ENCODE measurements at places on chromosomes 11 and 22.
A peak's percentile ranks its signal among the peaks of the same experiment; 100 is the strongest.

DNA sequence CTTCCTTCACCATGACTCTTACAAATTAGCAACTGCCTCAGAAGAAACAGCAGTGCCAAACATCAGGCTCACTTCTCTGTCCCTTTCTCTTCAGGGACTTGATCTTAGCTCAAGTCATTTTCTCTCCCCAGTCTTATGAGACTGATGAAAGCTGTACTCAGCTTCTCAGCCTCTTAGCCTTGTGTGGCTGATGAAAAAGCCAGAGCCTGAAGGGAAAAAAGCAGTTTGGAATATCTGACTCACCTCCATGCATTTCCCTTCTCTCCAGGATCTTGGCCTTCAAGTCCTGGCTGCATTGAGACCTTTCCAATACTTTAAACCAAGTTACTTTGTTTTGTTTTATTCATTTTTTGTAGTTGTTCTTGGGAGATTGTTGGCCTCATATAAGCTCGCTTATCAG is 195.9 kb downstream of the SPON1 start:
- no peaks in the 10 kb centered on the region for H3K36me3 ChIP-seq
- H3K27me3 ChIP-seq = no peaks in the 10 kb centered on the region
- no peak overlapping the region for H3K27ac ChIP-seq
- H3K4me1 ChIP-seq = no peaks in the 10 kb centered on the region

- H3K27ac ChIP-seq = peak within 1 kb of the TSS; percentile 89
- no peaks in the 10 kb centered on the region for H3K27me3 ChIP-seq
- peaks cover 3% of the 10 kb centered on the region for H3K36me3 ChIP-seq
- H3K4me3 ChIP-seq = peak within 1 kb of the TSS; percentile 52
These were observed at the start of gene VPS37C for GRCh38 chr11:61161190-61162091. Gene VPS37C (minus strand): TSS chr11:61161426. CDS start chr11:61138829, 22,597 bp downstream.

GRCh38 chr11:62839050-62839945 is at the start of gene WDR74:
Gene WDR74 (minus strand): TSS chr11:62839590. CDS start chr11:62839570, 20 bp downstream.
- H3K27me3 ChIP-seq = no peaks in the 10 kb centered on the region
- peaks cover 10% of the 10 kb centered on the region for H3K4me1 ChIP-seq
- peak within 1 kb of the TSS; percentile 96 for H3K4me3 ChIP-seq
- DNase-seq = peak; percentile 84
- peak within 1 kb of the TSS; percentile 93 for H3K27ac ChIP-seq

GRCh38 chr22:46297151-46297812 is 612 bp downstream of the GTSE1 start:
- peak overlapping the region; percentile 62 for H3K27ac ChIP-seq
- DNase-seq = no peak
- peak overlapping the region; percentile 90 for H3K4me3 ChIP-seq
- H3K4me1 ChIP-seq = peaks cover 10% of the 10 kb centered on the region
- peaks cover 52% of the 10 kb centered on the region for H3K36me3 ChIP-seq
- no peaks in the 10 kb centered on the region for H3K27me3 ChIP-seq

DNA sequence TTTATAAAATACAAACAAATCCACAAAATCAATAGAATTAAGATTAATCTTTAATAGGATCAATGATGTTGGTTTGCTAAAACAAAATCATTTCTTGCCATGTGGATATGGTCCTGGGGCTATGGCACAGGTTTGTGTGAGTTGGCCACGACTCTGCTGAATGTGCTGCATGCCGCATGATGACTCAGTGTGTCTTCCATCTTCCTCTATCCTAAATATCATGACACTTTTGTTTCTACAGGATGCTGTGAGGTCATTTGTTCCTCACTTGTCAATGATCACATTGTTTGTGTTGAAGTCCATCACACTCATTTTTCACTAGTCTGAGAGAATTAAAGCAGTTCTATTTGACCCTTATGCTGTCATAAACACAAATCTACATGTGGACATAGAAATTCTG is 167.2 kb upstream of the ZBED5 start:
- no peaks in the 10 kb centered on the region for H3K4me1 ChIP-seq
- no peak overlapping the region for H3K27ac ChIP-seq
- H3K27me3 ChIP-seq = no peaks in the 10 kb centered on the region
- no peak overlapping the region for H3K4me3 ChIP-seq
- no peaks in the 10 kb centered on the region for H3K36me3 ChIP-seq
- DNase-seq = no peak

DNA sequence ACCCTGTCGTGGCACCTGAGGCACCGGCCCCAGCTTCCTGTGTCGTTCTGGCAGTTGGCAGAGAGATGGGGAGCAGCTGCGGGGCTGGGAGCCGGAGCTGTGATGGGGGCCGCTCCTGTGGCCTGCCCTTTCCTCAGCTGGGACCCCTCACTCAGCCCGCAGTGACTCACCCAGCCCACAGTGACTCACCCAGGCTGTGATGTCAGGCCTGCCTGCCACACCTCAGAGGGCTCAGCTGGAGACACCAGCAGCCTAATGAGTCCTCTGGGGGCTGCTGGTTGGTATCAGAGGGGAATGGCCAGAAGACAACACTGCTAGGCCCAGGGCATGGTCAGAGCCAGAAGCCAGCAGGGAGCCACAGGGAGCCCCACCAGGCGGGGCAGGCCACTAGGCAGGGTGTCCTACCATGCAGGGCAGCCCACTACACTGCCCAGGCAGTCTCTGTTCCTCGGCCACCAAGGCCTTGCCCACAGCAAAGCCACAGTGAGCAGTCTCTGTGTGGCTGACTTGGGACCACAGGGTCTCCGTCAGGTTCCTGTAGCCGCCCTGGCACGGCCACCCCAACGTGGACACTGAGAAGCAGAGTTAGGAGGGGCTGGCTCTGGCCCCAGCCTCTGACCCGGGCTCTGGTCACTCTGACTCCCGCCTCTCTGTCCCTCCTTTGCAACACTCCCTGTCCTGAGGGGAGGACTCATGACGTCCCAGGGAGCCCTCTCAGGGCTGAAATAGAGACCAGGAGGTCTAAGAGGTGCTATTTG is 4.2 kb upstream of the FXYD2 start:
- DNase-seq = no peak
- H3K4me3 ChIP-seq = no peak overlapping the region
- H3K36me3 ChIP-seq = no peaks in the 10 kb centered on the region
- no peak overlapping the region for H3K27ac ChIP-seq

- H3K4me3 ChIP-seq = no peak overlapping the region
- DNase-seq = no peak
- no peaks in the 10 kb centered on the region for H3K36me3 ChIP-seq
- peaks cover 2% of the 10 kb centered on the region for H3K27me3 ChIP-seq
These were observed 40.6 kb downstream of the SCUBE1 start for GRCh38 chr22:43302531-43303041.

DNA sequence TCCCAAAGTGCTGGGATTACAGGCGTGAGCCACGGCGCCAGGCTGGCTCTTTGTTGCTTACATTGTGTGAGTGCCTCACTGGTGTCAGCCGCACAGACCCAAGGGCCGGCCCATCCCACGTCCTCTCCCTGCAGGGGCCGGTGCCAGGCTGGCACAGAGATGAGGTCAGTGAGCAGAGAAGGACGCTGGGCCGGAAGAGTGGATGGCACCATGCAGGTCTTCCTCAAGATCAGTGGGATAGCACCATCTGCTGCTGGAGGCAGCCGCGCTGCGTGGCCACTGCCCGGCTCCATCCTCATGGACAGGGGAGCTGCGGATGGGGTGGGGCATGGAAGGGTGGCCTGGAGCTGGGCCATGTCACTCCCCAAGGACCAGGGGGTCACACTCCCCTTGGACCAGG is 22.0 kb upstream of the FGF4 start:
- no peak overlapping the region for H3K4me3 ChIP-seq
- H3K27ac ChIP-seq = no peak overlapping the region
- no peaks in the 10 kb centered on the region for H3K27me3 ChIP-seq
- H3K36me3 ChIP-seq = no peaks in the 10 kb centered on the region
- DNase-seq = no peak
- H3K4me1 ChIP-seq = peaks cover 3% of the 10 kb centered on the region

- H3K27ac ChIP-seq = peak within 1 kb of the TSS; percentile 80
- no peaks in the 10 kb centered on the region for H3K27me3 ChIP-seq
- peaks cover 20% of the 10 kb centered on the region for H3K4me1 ChIP-seq
These were observed at the start of gene MIAT for GRCh38 chr22:26656891-26657851. Gene MIAT (plus strand): TSS chr22:26657588.

- peaks cover 2% of the 10 kb centered on the region for H3K4me1 ChIP-seq
- no peak overlapping the region for H3K4me3 ChIP-seq
- no peaks in the 10 kb centered on the region for H3K27me3 ChIP-seq
- H3K36me3 ChIP-seq = no peaks in the 10 kb centered on the region
- H3K27ac ChIP-seq = no peak overlapping the region
These were observed 202.5 kb downstream of the TRIM29 start for GRCh38 chr11:119935349-119935925.

DNA sequence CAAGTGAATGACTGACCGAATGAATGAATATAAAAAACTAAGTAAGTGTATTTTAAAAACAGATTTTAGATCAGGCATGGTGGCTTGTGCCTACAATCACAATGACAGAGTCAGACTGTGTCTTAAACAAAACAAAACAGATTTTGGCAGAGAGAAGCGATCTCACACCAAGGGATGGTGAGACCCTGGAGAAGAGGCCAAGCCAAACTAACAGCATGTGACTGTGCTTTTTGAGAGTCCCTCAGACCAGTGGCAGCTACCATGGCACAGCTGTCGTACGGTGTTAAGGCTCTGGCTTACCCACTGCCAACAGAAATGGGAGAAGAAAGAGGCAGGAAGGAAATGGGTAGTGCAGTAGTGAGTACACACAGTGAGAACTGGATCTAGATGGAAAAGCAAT is 60.6 kb downstream of the SGSM3 start:
- DNase-seq = no peak
- H3K27me3 ChIP-seq = no peaks in the 10 kb centered on the region
- H3K4me1 ChIP-seq = no peaks in the 10 kb centered on the region
- peaks cover 15% of the 10 kb centered on the region for H3K36me3 ChIP-seq

GRCh38 chr11:30326114-30326778 is 3.3 kb downstream of the ARL14EP start:
- peaks cover 32% of the 10 kb centered on the region for H3K36me3 ChIP-seq
- H3K27ac ChIP-seq = no peak overlapping the region
- no peaks in the 10 kb centered on the region for H3K27me3 ChIP-seq
- DNase-seq = no peak

- no peaks in the 10 kb centered on the region for H3K4me1 ChIP-seq
- no peaks in the 10 kb centered on the region for H3K36me3 ChIP-seq
- H3K27me3 ChIP-seq = no peaks in the 10 kb centered on the region
- no peak overlapping the region for H3K27ac ChIP-seq
- H3K4me3 ChIP-seq = no peak overlapping the region
These were observed 52.2 kb upstream of the CEP126 start for GRCh38 chr11:101862391-101863233.

DNA sequence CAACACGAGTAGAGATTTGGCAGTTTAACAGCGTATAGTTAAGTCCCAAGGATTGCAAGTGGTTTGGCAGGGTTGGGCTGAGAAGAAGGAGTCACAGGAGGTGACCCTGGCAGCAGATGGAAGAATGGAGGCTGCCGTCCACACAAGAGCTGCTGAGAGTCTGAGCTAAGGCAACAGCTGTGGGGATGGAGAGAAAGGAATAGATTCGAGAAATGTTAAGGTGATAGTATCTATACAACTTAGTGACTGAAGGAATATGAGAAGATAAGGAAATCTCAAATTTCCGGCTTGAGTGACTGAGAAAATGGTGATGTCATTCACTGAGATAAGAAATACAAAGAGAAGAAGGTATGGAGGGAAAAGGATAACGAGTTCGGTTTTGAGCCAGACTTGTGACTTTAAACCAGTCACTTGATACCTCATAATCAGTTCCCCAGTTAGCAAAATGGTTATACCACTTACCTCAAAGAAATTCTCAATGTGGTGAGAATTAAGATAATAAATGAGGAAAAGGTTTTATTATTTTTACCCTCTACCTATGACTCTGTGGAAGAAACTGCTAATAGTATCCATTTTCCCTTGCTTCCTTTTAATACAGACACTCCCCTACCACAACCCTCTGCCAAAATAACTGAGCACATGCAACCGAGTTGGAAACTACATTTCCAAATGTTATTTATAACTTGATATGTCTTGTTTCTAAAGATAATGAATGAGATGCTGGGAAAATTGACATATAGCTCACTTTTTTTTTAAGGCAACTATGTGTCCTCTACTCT is 30.7 kb downstream of the FAM168A start:
- no peaks in the 10 kb centered on the region for H3K4me1 ChIP-seq
- H3K27ac ChIP-seq = no peak overlapping the region
- DNase-seq = no peak
- H3K36me3 ChIP-seq = peaks cover 2% of the 10 kb centered on the region

DNA sequence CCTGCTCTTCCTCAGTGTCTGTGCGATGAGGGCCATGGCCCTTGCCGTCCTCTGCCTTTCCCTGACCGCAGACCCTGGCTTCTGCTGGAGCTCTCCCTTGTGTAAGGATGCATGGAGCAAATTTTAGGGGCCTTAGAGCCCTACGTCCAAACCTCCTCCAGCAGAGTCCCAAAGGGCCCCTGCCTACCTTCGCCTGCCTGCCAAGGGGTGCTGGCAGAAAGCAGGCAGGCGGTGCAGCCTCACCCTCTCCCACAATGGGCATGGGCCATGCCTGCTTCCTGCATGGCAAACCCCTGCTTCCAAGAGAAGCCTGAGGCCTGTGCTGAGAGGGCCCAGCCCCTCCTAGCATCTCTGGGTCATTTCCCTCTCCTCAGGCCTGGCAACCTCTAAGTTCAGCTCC is 71.3 kb upstream of the FGF3 start:
- no peak overlapping the region for H3K27ac ChIP-seq
- DNase-seq = no peak
- peaks cover 39% of the 10 kb centered on the region for H3K27me3 ChIP-seq

- no peaks in the 10 kb centered on the region for H3K27me3 ChIP-seq
- peaks cover 6% of the 10 kb centered on the region for H3K4me1 ChIP-seq
- no peaks in the 10 kb centered on the region for H3K36me3 ChIP-seq
- no peak for DNase-seq
- no peak overlapping the region for H3K27ac ChIP-seq
- no peak overlapping the region for H3K4me3 ChIP-seq
These were observed 74.5 kb downstream of the FAM76B start for GRCh38 chr11:95714843-95715776.

- no peak overlapping the region for H3K4me3 ChIP-seq
- no peaks in the 10 kb centered on the region for H3K27me3 ChIP-seq
- no peaks in the 10 kb centered on the region for H3K36me3 ChIP-seq
These were observed 1271.5 kb downstream of the BRD1 start for GRCh38 chr22:48556222-48556621.

DNA sequence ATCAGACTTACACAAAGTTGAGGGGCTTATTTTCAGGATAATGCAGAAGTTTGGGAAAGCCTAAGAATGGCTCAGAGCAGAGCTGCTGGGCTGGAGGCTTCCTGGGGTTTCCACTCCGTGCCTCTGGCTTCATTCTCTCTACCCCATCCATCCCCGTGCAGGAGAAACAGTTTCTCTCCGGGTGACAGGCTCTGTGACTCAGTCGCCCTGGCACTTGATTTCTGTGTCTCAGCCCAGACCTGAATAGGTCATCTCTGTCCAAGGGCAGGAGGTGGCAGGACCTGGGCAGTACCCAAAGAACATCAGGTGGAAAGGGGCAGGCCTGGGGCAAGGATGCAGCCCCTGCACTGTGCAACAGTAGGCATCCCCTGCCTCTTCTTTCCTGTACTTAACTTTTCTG is 38.4 kb upstream of the RTL6 start:
- H3K27me3 ChIP-seq = no peaks in the 10 kb centered on the region
- DNase-seq = no peak
- no peaks in the 10 kb centered on the region for H3K36me3 ChIP-seq
- H3K4me1 ChIP-seq = no peaks in the 10 kb centered on the region
- H3K4me3 ChIP-seq = no peak overlapping the region
- H3K27ac ChIP-seq = no peak overlapping the region

- no peaks in the 10 kb centered on the region for H3K36me3 ChIP-seq
- no peaks in the 10 kb centered on the region for H3K27me3 ChIP-seq
- no peaks in the 10 kb centered on the region for H3K4me1 ChIP-seq
These were observed 67.5 kb upstream of the TIMP3 start for GRCh38 chr22:32733923-32734514.
